Ovary (tissue), 10 donors: ENCODE measurements at places on chromosomes 1 and 21. TPM values are rescaled to one million over a fixed set of nuclear protein-coding genes. Genes with fewer than 3 reads are reported as not detected.

Gene RUNX3
- total RNA-seq: 0.83 TPM

Gene SAMD11
- total RNA-seq: 10.6 TPM

Gene LMX1A
- not detected for total RNA-seq

Gene GUCA2B
- total RNA-seq: not detected

Gene TMPRSS3
- total RNA-seq: 1.3 TPM

Gene HSPG2
- total RNA-seq: 27.3 TPM

Gene LENEP
- not detected for total RNA-seq

Gene IFI44L
- 4.3 TPM for total RNA-seq

Gene SPSB1
- total RNA-seq: 28.4 TPM

Gene OR2L2
- total RNA-seq: 0.17 TPM

Gene HMCN1
- 3.0 TPM for total RNA-seq

Gene AADACL3
- total RNA-seq: not detected

Gene CYP4A11
- total RNA-seq: 4.0 TPM

Gene SYT6
- 0.17 TPM for total RNA-seq

Gene TMEM200B
- 32.6 TPM for total RNA-seq

Gene DSCAM
- 0.12 TPM for total RNA-seq

Gene ATP6V1G3
- not detected for total RNA-seq

Gene FLG2
- not detected for total RNA-seq

Gene H6PD
- 63.8 TPM for total RNA-seq

Gene CRYAA
- not detected for total RNA-seq

Gene TEKT2
- 1.4 TPM for total RNA-seq

Gene CLDN17
- not detected for total RNA-seq

Gene TNFRSF4
- total RNA-seq: 0.37 TPM
